CD8-positive, alpha-beta memory T cell (primary cell): ENCODE measurements at places on chromosomes 5 and 9. TPM values are rescaled to one million over a fixed set of nuclear protein-coding genes. Genes with fewer than 3 reads are reported as not detected.

Gene PCDHA7
- not detected for total RNA-seq

DNA sequence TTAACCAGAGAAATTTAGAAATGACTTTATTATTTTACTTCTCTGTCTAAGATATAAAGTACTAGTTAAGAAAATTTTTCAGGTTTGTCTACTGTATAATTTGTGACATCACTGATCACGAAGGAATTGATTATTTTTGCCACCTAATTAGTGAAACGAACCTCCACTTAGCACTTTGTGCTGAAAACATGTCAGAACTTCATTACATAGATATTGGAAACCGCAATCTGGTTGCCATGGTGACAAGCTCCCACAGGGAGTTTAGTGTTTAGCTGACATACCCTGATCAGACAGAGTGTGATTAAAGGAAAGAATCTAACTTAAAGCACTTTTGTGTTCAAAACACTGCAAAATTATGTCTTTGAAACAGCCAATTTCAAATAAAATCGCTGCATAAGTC is 668.4 kb upstream of the CCNG1 start:
- no peak for DNase-seq

Gene PTPA
- 116 TPM for total RNA-seq

Gene SLC1A3
- 0.35 TPM for total RNA-seq

GRCh38 chr9:11328326-11328725 is 715.5 kb upstream of the PTPRD start:
- DNase-seq: no peak

- no peak for DNase-seq
Observed at GRCh38 chr5:83493644-83494043, 22.1 kb downstream of the VCAN start.

DNA sequence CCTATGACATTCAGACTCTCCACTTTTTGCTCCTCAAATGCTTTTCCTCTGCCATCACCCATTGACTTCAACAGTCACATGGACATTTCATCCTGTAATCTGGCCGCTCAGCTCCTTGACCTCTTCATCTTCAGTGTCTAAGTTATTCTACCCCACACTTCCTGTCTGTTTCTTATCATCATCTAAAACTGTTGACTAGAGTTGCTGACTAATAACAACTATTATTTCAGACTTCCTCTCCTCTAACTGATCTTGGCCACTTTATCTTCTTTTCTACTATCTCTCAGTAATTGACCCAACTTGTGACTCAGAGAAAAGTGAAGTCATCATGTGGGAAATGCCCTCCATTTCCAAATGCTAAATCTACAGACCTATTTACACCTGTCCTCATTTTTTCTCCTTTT is 254.7 kb upstream of the TRPC7 start:
- DNase-seq: no peak

Gene IRX4
- not detected for total RNA-seq

Gene PCDHGB3
- total RNA-seq: 0.28 TPM

DNA sequence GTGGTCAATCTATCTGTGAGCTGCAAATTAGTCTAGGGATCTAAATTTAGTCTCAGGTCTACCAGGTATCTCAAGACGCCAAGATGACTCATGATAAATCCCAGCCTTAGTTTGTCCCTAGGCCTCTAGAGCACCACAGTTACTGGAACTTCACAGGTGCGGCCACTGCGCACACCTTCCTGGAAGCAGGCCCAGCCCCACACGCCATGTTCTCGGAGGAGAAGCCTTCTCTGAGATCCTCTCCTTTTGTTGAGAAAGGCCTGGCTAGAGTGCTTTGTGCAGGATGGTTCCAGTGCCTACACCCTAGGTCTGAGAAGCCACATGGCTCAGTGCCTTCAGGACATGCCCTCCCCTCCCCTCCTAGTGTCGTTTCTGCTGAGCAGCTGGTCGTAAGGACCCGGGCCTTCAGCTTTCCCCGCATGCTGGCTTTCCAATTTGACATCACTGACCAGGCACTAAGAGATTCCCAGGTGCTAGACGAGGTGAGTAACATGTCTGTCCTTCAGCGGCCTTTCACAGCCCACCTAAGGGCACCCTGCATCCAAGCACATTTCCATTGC is 51.9 kb downstream of the IPPK start:
- DNase-seq: no peak

GRCh38 chr9:68555437-68556150 is 14.9 kb upstream of the TMEM252 start:
- no peak for DNase-seq

DNA sequence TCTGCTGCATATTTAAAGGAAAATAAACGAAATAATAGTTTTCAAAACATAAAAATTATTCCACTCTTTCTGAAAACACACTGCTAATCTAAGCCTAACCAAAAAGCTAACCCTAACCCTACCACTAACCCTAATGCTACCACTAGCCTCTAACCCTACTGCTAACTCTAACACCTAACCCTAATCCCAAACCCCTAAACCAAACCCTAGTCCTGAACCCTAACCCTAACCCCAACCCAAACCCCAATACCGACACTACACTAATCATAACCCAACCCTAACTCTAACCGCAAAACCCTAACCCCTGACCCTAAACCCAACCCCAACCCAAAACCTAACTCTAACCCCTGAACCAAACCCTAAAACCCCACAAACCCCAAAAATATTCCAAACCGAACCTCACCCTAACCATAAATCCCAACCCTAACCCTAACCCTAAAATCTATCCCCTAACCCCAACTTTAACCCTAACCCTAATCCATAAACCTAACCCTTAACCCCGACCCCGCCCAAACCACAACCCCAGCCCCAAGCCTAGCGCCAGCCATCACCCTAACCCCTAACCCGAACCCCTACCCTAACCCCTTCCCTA is 41.9 kb upstream of the PLEKHG4B start:
- DNase-seq: no peak

GRCh38 chr9:33104401-33104800 is 27.9 kb upstream of the SMU1 start:
- no peak for DNase-seq

DNA sequence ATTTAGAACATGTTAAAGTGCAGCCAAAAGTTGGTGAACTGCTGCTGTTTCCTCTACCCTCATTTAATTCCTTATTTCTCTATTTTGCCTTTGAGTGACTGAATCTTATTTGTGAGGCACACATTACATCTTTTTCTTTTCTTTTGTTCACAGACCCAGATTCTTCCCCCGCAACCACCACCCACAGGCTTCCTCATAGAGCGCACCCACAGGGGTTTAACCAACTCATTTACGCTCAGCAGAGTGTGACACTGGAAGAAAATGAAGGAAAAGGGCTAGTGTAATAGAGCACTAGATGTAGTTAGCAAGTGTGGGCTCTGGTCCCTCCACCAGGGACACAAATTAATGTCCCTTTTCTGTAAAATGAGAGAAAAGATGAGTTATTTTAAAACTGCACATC is 200.7 kb downstream of the PARP8 start:
- DNase-seq: no peak

Gene RLN1
- 0.31 TPM for total RNA-seq

DNA sequence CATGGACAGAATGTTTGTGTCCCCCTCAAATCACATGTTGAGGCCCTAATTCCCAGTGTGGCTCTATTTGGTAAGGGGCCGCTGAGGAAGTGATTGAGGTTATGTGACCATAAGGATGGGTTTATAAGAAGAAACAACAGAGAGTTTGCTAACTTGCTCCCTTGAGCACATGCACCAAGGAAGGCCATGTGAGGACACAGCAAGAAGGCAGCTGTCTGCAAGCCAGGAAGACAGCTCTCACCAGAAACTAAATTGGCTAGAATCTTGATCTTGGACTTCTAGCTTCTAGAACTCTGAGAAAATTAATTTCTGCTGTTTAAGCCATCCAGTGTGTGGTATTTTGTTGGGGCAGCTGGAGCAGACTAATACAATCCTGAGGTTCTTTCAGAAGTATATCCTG is 35.2 kb upstream of the CDC42SE2 start:
- no peak for DNase-seq

GRCh38 chr9:73149371-73150067 is 2.1 kb upstream of the ANXA1 start:
- peak; percentile 34 for DNase-seq

Gene RNF180
- not detected for total RNA-seq

DNA sequence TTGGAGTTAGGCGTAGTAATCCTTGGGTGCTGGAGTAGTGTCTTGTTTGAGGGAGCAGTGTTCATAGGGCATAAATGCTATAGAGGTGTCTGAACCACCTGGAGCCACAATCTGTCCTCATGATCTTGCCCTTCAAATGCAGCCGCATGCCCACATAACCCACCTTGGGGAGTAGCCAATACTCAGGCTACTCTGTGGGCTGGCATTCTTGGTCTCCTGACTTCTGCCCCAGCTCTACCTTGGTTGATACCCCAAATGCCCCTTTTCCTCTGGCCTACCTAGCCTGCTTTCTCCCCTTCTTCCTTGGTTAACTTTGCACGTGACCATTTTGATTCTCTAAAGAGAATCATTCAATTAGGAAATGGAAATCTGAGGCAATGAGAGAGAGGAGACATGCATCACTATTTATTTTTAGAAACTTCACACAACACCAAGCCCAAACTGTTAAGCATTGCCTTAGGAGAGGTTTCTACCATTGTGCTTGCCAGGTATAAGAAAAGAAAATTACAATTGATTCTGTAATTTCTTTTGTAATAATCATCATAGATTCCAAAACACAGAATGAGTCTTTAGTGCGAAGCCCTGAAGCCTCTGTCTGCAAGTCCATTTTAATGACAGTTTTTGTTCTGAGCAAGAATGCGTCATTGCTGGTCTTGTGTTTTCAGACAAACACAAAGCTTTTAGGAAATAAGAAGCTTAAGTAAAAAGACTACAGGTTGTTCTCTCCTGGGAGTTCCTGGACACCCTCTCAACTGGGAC is 135.2 kb downstream of the C9orf152 start:
- no peak for DNase-seq

Gene TMEM215
- total RNA-seq: not detected

- no peak for DNase-seq
Observed at GRCh38 chr5:163433271-163433670, 4.1 kb upstream of the CCNG1 start.

- DNase-seq: no peak
Observed at GRCh38 chr9:109317311-109317978, 3.4 kb downstream of the EPB41L4B start.

DNA sequence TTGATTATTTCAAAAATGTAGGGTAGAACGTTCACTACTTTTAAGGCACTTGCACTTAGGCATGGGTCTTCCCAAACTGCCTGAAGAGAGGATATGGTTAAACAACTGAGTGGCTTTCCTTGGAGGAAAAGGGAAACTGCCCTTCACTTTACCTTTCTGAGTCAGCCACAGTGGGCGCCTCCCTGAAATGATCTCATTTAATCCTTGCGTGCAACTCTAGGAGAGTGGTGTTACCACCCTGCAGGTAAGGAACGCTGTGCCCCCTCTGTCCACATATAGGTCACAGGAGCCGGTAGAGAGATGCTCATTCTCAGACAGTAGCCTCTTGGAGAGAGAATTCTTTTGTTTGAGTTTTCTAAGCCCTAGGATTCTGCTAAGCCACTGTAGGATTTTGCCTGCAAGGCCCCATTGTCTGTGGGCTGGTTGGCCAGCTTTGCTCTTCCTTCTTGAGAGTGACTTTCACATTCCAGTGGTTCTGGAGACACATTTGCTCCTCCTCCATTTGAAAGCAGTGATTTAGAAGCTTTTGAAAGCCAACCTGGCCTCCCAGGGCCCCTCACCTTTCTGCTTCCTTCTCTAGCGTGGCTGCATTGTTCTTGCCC is 110.3 kb upstream of the CTSL start:
- no peak for DNase-seq

Gene UHRF2
- 50.8 TPM for total RNA-seq

DNA sequence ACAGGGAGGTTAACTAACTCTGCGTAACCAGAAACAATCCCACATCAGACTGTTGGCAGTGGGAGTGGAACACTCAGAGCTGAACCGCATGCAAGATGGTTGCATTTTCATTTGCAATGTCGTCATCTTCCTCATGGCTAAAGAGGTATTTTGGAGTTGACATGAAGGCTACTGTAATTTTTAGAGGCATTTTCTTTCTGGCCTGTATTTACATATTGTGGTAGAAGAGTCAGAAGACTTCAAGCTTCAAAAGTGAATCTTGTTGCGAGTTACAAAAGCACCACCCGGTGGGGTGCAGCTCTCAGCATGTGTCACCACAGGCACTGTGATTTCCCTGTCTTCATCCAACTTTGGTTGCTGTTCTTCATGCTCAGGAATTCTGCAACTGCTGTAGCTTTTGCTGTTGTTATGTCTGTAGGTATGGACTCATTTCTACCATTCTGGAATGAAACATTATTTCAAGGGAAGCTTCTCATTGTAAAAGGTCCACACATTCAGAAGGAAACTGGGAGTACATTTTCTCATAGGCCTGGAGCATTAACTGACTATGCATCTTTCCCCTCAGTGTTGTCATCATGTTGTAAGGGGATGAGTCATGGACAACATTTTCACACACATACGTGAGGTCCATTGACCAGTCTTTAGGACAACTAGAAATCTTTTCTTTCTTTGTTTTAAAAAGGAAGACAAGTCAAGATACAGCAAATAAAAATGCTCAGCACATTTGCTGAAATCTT is 35.4 kb upstream of the GDNF start:
- DNase-seq: no peak

Gene ZFP2
- 0.40 TPM for total RNA-seq

Gene SYK
- 0.55 TPM for total RNA-seq

GRCh38 chr5:25285136-25285535 is 640.4 kb upstream of the CDH10 start:
- DNase-seq: no peak

DNA sequence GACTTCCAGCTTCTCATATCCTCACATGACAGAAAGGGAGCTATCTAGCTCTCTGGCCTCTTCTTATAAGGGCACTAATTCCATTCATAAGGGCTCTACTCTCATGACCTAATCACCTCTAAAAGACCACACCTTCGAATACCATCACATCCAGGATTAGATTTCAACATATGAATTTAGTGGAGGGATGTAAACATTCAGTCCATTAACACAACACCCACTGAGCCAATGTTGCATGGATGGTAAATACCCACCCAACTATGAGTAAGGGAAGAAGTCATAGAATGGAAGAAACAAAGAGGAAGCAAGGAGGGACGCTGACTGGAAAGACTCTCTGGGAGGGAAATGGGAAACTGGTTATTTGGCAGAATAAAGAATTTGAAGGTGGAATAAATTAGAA is 112.6 kb upstream of the CCDC112 start:
- DNase-seq: no peak

- DNase-seq: no peak
Observed at GRCh38 chr5:3590161-3590966, 5.3 kb upstream of the IRX1 start.

GRCh38 chr9:259405-260404 is 45.0 kb downstream of the DOCK8 start:
- no peak for DNase-seq

DNA sequence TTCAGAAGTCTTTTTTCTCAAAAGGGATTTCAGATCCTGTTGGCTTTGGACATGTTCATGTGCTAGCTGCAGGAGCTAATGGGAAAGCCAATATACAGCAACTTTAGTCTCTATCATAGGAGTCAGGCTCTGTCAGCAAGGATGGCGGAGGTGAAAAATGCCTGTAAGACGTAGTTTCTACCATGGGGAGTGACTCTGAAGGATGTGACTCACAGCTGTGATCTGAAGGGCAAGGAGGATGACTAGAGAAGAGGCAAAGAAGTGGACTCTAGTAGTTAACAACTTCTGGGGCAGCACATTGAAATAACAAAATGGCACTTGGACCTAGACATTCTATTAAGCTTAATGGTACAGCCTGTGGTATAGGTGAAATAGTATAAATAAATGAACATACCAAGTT is 3.1 kb upstream of the NDUFS4 start:
- no peak for DNase-seq

Gene CAPSL
- total RNA-seq: 0.40 TPM
